Activated CD8-positive, alpha-beta T cell treated with anti-CD3 and anti-CD28 coated beads, Interleukin-2, amount 10 ng/mL, durations not matched to agents 7 days and 5 days (primary cell): ENCODE measurements at places on chromosomes 7 and 10. TPM values are rescaled to one million over a fixed set of nuclear protein-coding genes. Genes with fewer than 3 reads are reported as not detected.

DNA sequence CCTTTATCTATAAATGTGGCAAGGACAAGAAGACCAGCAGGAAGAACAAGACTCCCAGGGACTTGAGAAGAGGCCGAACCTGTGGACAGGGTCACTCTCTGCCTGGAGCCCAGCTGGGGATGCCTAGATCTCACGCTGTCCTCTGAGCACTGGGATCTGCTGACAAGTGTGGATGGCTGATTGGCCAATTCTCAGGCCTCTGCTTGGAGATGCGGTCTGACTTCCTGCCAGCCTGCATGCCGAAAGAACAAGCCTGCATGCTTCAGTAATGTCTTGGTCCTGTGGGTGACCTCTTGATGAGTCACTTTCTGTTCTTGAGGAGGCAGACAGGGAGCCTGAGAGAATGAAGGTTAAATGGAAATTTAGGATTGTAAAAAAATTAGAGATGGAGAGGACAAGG, 84.7 kb downstream of the TMEM178B start:
- H3K27me3 ChIP-seq: no peaks in the 10 kb centered on the region
- no peak overlapping the region for H3K27ac ChIP-seq
- no peaks in the 10 kb centered on the region for H3K36me3 ChIP-seq
- DNase-seq: no peak
- no peak overlapping the region for H3K4me3 ChIP-seq

DNA sequence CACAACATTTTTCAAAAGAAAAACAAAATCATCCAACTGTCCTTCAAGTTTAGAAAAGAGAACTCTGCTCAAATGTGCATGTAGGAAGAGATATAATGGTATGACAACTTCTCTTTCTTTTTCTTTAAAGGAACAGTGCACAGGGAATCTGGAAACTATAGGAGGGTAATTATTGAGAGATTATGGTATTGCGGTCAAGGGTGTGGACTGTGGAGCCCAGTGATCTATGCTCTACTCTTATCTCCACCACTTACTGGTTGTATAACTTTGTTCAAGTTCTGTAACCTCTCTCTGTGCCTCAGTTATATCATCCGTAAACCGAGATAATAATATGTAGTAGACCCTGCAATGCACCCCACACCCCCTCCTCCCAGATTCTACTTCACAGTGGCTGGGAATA, 69.8 kb upstream of the PCGF5 start:
- peaks cover 2% of the 10 kb centered on the region for H3K4me1 ChIP-seq
- no peak overlapping the region for H3K4me3 ChIP-seq
- H3K27ac ChIP-seq: no peak overlapping the region
- no peak for DNase-seq

GRCh38 chr10:80751940-80752339, 214.2 kb downstream of the SH2D4B start:
- H3K36me3 ChIP-seq: no peaks in the 10 kb centered on the region
- H3K4me1 ChIP-seq: no peaks in the 10 kb centered on the region
- no peak for DNase-seq
- peaks cover 6% of the 10 kb centered on the region for H3K27me3 ChIP-seq
- no peak overlapping the region for H3K4me3 ChIP-seq

DNA sequence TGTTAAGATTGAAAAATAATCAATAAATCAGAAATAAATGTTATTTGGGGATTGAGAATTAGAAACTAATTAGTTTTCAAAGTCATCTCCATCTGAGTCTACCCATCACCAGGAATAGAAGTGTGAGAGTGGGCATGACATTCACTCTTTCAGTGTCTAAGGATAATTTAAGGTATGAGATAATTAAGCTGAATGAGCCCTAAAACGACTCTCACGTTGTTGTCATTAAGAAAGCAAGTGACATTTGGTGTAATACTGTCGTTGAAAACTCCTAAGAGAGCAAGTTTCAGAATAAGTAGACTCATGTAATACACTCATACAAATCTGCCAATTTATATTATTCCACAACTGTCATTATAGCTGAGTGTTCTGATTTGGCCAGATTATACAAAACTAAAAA, 7.1 kb downstream of the AGMO start:
- H3K4me3 ChIP-seq: no peak overlapping the region
- H3K4me1 ChIP-seq: no peaks in the 10 kb centered on the region
- no peaks in the 10 kb centered on the region for H3K27me3 ChIP-seq
- no peak overlapping the region for H3K27ac ChIP-seq
- DNase-seq: no peak

DNA sequence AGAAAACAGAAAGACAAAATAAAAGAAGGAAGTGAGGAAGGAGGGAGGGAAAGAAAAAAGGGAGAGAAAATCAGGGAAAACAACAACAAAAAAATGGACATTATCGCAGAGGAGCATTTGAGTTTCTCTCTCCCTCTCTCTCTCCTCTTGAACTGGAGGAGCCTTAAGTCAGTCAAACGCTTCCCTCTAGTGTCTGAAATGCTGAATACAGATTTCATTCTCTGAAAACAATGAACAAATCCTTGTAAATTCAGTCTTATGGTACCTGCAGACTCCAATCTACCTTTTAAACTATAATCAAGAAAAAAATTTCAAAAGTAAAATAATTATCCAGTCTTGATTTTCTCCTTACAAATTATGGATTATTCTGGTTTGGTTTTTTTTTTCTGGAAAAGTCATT, 89.2 kb upstream of the PFKP start:
- no peak overlapping the region for H3K4me3 ChIP-seq
- H3K4me1 ChIP-seq: no peaks in the 10 kb centered on the region
- no peaks in the 10 kb centered on the region for H3K36me3 ChIP-seq
- DNase-seq: no peak
- no peak overlapping the region for H3K27ac ChIP-seq

DNA sequence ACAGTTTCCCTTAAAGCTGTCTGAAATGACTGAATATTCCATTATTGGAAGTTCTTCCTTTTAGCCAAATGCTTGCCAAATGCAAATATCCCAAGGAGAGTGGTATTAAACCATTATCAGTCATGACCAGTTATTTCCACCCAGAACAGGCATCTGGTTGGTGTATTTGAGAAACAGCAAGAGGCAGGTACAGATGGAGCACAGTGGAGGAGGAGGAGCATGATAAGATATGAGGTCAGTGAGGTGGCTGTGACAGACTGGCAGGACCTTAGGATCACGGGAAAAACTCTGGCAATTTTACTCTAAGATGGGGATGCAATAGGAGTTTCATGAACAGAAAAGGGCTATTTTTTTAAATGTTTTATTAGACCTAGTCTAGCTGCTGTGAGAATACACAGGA, 6.4 kb downstream of the HEPACAM2 start:
- H3K36me3 ChIP-seq: no peaks in the 10 kb centered on the region
- no peak overlapping the region for H3K4me3 ChIP-seq
- H3K27ac ChIP-seq: no peak overlapping the region
- peaks cover 13% of the 10 kb centered on the region for H3K27me3 ChIP-seq
- no peak for DNase-seq

DNA sequence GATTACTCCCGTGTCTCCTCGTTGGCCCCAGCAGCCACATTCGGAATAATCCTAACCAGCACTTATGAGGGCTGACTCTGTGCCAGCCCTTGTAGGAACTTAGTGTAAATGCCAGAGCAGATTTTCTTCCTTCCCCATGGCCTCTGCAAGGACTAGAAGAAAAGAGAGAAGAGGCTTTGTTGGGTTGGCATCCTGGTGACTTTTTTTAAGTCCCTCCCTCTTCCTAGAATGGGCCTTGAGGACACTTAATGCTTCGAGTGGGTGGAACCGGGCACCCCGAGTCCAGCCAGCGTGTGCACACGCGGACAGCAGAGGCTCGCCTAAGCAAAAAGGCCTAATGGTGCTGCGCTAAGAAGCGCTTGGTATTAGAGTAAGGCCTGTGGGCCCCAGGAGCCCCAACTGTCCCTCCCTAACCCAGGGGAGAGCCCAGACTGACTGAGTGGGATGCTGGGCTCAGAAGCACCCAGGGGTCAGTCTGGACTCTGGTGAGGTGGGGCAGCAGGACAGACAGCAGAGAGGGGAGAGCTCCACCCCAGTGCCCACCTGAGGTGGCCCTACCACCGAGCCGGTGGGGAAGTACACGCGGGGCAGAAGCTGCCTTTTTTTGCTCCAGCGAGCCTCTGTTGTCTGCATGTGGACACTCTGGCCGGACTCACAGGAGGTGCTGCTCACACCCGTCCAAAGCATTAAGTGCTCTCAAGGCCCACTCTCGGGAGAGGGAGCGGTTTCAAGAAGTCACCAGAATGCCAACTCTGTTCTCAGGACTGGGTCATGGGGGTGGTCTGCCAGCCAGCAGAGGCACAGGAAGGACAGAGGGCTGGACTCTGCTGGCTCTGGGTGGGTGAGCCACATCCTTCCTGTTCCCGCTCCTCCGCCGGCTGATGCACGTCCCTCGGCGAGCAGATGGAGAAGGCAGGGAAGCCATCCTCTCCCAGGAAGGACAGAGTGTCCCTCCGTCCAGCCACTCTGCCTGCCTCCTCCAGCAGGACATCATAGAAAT, 12.5 kb downstream of the ITPRIP start:
- H3K27ac ChIP-seq: peak overlapping the region; percentile 91
- H3K4me3 ChIP-seq: peak overlapping the region; percentile 55

The MSS51 gene
- total RNA-seq: 2.9 TPM

The FGFBP3 gene
- total RNA-seq: 1.0 TPM
